ENCODE measurements at places on chromosomes 6 and 20.

- no peak for DNase-seq
These were observed 194.1 kb downstream of the OGFRL1 start for GRCh38 chr6:71482742-71483141.

DNA sequence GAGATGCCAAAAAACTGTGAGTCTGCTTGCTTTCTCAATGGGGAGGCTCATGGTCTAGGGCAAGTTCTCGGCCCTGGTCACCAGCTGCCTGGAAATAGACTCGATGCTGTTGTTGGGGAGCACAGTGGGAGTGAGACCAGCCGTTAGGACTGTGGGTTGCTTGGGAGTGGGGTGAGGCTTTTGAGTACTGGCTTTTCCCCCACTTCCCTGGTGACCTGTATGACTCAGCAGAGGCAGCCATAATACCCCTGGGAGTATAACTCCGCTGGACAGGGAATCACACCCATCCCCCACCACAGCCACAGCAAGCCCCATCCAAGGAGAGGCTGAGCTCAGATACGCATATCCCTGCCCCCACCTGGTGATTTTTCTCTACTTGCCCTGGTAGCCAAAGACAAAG lies 48.9 kb upstream of the OGFRL1 start:
- DNase-seq: no peak

GRCh38 chr20:33769043-33769442 lies 37.2 kb downstream of the ZNF341 start:
- DNase-seq: no peak

GRCh38 chr6:110554966-110555460 lies 78.6 kb upstream of the SLC22A16 start:
- DNase-seq: no peak

- no peak for DNase-seq
These were observed 222.6 kb downstream of the OTOR start for GRCh38 chr20:16970776-16971175.

GRCh38 chr6:7189101-7189758 lies 81.5 kb downstream of the RREB1 start:
- no peak for DNase-seq

DNA sequence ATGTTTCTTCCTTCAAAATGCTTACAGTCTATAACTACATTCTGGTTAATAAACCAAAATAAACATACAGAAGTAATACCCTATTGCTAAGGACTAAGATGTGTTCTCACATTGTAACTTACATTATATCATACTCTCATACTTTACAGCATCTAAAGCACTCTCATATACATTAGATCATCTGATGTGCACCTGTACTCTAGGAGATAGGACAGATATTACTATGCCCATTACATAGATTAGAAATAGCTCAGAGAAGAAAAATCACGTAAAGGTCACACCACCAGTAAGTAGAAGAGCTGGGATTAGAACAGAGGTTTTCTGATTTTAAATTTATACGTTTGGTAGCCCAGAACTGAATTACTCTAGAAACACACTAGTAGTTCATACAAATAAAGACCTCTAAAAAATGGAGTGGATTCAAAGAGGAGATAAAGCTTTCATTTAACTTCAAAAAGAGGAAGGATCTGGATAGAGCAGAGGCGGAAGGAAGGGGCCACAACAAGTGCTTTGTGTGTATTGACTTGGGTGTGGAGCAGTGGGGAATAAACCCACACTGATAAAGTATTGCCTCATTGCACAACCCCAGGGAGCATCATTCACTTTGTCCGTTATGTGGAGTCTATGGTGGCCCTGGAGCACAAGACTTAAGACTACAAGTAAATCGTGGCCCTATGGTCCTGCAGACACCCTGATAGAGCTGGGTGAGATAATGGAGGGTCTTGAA lies 30.9 kb downstream of the SLC2A12 start:
- no peak for DNase-seq

GRCh38 chr6:150800674-150801314 lies 64.7 kb upstream of the MTHFD1L start:
- DNase-seq: no peak

DNA sequence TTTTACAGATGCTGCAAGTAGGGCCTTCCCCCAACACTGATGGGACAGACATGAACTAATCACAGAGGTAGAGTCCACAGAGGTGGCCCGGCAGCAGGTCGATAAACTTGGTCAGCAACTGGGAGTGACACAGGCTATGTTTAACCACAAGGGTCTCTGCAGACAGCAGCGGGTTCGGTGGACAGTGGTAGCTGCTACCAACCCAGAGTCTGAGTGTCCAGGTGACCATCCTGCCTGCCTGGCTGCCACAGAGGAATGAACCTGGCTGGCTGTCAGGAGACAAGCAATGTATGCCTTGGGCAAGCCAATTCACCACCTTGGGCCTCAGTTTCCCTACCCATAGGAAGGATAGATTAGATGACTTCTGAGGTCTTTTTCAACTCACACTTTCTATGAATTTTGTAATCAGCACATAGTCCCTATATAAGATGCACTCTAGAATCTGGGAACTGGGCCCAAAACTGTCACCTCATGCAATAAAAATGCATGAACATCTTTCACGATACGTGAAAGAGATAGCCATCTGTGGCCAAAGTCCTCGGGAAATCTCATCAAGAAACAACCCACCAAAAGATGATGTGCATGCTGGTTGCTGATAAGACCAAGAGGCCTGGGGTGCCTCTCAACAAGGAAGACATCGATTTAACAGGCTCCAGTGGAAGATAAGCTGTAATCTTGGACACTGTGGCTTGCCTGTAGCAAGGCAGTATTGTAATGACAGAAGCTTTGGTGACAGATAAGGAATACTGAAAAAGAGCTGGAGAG lies 30.5 kb downstream of the MDGA1 start:
- DNase-seq: no peak

DNA sequence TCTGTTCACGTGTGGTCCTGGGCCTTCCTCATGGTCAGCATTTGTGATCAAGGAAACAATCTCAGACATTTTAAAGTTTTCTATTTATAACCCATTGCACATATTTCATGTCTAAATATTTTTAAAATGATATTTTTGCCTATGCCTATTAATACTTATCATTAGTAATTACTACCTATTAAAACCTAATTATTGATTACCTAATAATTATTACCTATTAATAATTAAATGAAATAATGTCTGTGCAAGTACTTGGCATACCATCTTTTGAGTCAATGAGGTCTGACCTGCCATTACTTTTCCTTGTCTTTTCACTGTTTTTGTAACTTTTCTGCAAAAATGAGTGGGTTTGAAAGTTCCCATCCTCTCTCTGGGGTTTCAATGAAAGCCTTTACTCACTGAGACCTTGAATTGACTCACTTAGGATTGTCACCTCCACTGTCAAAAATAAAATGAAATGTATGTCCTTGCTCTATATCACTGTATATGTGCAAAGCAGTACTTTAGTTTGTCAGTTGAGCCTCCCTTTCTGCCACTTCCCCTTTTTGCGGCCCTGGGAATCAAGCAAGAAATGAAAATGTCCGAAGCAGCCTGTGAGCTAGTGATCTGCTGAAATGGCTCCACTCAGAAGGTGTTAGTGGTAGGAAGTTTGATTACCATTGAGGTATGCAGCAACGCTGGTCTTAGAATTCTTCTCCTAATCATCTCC lies 87.8 kb downstream of the L3MBTL3 start:
- DNase-seq: no peak

DNA sequence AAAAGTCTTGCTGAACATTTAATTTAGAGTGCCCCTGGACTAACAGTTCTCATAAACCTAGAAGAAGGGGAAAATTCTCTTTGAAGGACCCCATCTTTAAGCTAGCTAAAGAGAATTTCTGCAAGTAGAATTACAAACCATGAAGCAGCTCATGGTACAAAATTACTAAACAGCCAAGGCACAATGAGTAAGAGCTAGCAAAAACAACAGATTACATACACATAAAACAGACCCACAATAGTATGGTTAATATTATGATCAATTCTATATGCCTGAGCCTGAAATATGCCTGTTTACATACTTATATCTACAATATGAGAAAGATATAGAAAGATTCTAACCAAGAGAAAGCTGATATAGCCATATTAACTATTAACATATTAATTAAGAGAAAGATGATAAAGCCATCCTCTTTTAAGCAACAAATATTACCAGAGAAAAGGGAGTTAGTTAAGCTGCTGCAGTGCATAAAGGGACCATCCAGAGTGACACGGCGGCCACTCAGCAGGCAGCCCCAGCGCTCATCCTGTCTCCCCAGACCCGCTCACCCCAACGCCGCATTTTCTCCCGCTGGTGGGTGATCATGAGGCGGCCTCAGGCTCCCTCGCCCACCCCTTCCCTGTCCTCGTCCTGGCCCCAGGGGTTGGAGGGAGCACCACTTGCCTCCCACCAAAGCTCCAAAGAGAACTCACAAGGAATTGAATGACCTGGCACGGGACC lies 98.4 kb upstream of the CARMIL1 start:
- no peak for DNase-seq

GRCh38 chr20:61661025-61661424 lies 404.7 kb downstream of the TAF4 start:
- no peak for DNase-seq

GRCh38 chr20:51831866-51832265 lies 29.5 kb upstream of the SALL4 start:
- DNase-seq: no peak

GRCh38 chr6:141598487-141598886 lies 534.2 kb upstream of the GJE1 start:
- DNase-seq: no peak

- DNase-seq: no peak
These were observed 57.6 kb upstream of the UNC93A start for GRCh38 chr6:167233490-167233889.

DNA sequence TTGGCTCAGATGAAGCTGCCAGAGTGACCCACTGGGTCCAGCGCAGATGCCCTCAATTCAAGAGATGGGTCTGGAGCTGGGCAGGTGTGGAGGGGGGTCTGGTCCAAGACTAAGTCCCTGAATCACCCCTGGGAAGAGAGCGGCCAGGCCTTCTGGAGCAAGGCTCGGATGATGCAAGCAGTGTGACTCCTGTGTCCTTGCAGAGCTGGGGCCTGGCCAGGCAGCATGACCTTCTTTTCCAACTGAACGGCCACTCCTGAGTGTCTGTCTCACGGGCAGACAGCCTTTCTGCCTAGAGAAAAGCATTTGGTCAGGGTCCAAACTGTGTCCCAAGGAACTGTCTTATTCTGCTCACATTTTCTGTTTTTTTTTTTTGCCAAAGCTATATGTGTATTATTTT lies 42.6 kb upstream of the FNDC1 start:
- DNase-seq: no peak

DNA sequence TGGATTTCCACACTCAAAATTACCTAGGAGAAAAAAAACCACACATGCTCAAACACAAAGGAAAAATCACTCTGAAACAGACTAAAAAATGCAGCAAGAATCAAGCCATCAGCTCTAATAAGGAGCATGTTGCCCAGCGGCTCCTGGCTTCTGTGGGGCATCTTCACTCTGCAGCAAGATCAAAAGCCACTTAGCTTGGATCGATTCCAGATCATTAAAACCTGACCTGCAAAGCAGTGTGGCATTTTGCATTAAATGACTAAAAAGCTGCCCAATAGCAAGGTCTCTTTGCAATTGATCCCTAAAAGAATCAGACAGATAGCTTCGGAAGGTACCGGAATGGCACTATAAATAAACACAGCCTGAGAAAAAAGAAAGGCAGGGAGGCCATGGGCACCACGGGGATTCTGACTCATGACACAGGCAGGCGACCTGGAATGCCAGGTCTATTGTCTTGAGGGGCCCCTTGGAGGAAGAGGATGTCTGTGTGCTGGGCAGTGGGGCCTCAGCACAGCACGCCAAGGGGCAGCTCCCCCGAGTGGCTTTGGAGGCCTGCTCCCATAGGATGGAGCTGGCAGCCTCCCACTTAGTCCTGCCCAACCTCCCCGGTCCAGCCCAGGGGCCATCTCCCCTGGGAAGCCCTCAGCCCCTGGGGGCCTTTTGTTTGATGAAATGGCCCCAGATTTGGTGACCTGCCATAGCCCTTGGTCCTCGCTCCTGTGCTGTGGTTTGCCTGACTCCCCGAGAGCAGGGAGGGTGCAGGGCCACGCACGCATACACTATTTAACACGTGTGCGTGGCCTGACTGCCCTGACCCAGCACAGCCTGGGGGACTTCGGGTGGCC lies 7.6 kb downstream of the LEMD2 start:
- DNase-seq: no peak

DNA sequence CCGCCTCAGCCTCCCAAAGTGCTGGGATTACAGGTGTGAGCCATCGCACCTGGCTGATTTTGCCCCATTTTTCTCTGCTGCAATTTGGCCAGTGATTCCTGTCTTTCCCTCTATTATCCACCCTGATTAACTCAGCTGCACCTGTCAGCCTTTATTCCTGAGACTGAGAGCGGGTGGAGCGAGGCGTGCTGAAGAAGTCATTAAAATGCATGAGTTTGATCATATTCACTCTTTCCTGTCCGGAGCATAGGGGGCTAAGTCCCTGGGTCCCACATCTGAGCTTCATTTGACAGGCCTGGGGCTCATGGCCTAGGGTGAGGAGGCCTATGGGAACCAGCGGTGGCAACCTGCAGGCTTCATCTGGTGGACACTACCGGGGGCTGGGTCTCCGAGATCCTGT lies 25.7 kb upstream of the CTNNBL1 start:
- no peak for DNase-seq
